Kidney tubule cell (primary cell): ENCODE measurements at places on chromosomes 4 and X.
A peak's percentile ranks its signal among the peaks of the same experiment; 100 is the strongest.

GRCh38 chr4:39319676-39320075, 46.5 kb downstream of the RFC1 start:
- DNase-seq, result peak; percentile 94

- DNase-seq, result no peak
Observed at GRCh38 chr4:146178126-146178525, 2.6 kb downstream of the LSM6 start.

GRCh38 chrX:110491846-110492620, 133.4 kb downstream of the RTL9 start:
- DNase-seq, result no peak

DNA sequence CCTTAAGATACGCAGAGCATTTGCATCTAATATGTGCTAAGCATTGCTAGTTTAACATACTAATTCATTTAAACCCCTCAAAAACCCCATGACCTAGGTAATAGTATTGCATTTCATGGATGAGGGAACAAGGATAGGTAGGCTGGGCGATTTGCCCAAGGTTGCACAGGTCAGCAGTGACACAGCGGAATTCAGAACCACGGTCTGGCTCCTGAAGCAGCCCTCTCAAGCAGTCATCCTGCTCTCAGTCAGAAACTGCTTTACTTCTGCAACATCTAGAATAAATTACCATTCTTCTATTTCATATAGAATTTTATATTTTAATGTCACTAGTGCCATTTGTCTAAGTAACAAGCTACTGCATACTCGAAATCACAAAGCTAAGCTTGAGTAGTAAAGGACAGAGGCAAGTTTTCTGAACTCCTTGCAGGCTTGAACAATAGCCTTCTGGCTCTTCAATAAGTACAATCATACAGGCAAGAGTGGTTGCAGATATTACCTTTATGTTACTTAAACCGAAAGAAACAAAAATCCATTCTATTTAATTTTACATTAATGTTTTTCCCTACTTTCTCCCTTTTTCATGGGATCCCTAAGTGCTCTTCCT, 555 bp upstream of the SPP1 start:
- peak; percentile 91 for DNase-seq

GRCh38 chrX:133068461-133068860, 28.4 kb downstream of the USP26 start:
- DNase-seq, result no peak

DNA sequence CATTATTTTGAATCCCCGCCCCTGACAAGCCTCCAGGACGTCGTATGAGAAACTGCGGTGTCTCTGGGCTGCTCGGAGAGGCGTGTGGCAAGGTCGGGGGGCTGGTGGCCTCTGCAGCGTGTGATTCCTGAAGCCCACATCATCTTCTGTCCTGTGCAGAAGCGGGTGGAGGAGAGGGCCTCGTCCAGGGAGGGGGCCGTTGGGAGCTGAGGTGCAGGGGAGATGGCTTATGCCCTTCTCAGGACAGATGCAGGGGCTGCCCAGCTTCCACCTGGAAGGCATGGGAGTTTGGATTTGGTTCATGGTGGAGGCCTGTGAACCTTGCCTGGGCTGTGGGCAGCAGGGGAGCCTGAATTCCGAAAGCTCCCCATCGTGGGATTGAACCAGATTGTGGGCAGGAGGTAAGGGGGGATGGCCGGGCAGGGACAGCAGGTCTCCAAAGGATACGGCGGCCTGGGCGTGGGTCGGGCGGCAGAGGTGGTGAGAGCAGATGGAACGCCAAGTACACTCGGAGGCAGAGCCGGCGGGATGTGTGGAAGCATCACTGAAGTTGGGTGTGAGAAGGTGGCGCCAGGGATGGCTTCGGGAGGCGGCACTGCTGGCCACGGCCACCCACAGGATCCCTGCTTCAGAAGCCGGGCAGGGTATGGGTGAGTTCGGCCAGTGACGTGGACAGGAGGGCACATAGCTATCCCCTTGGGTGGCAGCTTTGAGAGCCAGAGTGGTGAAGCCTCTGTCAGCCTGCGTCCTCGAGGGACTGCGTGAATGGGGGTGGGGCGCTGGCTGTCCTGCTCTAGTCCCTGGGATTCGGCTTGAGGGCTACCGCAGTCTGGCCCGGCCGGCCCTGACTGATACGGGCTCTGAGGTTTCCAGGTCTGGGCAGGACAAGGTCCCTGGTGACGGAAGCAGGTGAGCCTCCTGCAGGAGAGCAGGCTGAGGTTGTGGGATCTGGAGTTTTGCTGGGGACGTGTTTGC, 76.3 kb upstream of the ADRA2C start:
- no peak for DNase-seq

DNA sequence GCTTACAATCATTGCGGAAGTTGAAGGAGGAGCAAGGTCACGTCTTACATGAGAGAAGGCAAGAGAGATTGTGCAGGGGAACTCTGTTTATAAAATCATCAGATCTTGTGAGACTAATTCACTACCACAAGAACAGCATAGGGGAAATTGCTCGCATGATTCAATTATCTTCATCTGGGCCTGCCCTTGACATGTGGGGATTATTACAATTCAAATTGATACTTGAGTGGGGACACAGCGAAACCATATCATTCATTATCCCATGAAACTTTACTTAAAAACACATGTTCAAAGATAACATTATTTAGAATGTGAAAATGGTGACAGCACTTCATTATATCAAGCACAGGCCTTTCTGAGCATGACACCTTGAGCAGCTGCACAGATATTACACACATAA, 1087.8 kb downstream of the C4orf33 start:
- no peak for DNase-seq

DNA sequence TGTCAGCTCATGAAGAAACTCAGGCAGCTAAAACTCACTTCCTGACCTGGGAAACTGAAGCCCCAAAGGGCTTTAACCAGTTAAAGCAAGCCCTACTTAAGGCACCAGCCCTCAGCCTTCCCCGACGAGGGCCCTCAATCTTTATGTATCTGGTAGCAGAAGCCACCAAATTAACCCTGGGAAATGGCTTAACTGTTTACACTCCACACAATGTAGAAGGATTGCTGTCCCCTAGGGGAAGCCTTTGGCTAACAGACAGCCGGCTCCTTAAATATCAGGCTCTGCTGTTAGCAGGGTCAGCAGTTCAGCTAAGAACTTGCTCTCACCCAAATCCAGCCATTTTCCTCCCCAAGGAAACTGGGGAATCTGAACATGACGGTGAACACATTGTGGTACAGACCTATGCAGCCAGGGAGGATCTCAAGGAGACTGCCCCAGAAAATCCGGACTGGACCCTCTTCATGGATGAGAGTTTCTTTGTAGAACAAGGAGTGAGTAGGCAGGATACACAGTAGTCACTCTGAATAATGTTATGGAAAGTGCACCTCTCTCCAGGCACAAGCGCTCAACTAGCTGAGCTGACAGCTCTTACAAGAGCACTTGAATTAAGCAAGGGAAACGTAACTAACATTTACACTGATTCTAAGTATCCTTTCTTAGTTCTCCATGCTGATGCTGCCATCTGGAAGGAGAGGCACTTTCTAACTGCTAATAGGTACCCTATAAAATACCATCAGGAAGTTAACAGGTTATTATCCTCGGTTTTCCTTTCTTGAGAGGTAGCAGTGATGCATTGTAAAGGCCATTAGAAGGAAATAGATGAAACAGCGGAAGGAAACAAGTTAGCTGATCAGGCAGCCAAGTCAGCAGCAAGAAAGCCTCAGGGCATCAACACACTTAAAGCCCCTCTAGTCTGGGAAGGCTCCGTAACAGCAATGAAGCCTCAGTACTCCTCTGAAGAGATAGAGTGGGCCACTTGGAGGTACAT, 9.6 kb upstream of the NAF1 start:
- no peak for DNase-seq

GRCh38 chrX:7941390-7942042, 14.3 kb upstream of the PNPLA4 start:
- peak; percentile 36 for DNase-seq

DNA sequence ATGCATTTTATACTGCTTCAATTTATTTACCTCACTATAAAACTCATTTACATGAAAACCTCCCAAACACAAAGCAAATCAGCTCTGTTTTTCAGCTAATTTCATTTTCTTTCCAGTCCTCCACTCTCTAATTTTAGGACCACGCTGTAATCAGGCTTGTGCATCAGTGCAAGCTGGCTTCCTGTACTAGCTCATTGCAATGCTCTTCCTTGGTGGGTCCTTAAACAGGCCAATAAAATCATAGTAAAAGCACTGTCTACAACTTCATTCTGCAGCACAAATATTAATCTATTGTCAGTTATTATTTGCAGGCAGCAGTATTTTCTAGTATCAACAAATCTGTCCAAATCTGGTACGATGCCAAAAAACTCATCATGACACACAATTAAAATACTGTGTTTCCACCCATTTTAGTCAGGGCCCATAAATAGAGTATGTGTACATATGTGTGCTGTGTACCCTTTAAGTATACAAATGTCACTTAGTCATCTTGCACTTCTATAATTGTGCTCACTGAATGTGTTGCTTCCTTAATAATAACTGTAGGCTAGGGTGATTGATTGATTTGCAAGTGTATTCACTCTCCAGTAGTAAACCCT, 178.2 kb upstream of the HCCS start:
- DNase-seq, result no peak

- no peak for DNase-seq
Observed at GRCh38 chr4:78644063-78644691, 92.6 kb downstream of the ANXA3 start.

DNA sequence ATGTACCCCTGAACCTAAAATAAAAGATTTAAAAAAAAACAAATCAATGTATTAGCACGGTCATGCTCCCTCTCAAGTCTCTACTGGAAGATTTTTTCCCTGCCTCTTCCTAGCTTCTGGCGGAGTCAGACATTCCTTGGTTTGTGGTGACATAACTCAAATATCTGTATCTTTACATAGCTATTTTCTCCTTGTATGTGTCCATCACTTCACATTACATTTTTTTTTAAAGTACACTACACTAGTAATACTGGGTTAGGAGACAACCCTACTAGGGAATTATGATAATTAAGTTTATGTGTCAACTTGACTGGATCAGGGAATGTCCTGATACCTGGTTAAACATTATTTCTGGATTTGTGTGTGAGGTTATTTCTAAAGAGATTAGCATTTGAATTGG, 1197.9 kb downstream of the TECRL start:
- DNase-seq, result no peak

DNA sequence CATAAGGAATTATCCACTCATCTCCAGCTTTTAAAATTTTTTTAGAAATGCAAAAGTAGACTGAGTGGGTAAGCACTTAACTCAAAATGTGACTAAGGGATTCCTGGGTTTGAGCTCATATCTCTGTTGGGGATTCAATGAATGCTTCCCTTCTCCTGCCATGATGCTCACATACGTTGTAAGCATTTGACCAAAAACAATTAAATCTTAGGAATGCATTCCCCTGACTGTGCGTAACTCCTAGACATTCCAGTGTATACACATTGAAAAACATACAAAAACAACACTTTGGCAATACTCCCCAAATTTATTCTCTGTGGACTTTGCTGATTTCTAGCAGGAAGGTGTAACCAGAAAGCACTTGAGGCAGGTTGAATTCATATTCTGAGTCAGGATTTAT, 29.8 kb downstream of the SPANXA2 start:
- DNase-seq, result no peak

GRCh38 chrX:128106630-128107029, 54.4 kb upstream of the ACTRT1 start:
- DNase-seq, result peak; percentile 29

DNA sequence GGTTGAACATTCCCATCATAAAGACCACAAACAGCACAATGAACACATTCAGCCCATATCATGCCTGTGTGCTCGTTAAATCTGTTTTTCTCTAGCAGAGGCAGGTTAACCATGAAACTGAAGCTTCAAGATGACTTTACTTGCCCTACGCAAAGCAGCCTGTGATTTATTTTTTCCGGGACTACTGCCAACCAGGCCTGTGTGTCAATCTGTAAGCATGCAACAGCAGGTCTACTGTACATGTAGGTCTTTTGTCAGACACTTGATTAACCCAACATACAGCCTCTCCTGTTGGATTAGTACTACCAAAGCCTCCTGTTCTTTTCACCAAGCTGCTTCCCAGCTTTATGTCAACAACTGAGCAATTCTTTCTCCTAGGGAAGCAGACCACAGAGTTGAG, 85.5 kb upstream of the ACSL1 start:
- DNase-seq, result peak; percentile 68

- no peak for DNase-seq
Observed at GRCh38 chr4:123598331-123598730, 201.7 kb downstream of the SPRY1 start.

GRCh38 chr4:99413140-99413539, 22.0 kb downstream of the ADH7 start:
- DNase-seq, result no peak

DNA sequence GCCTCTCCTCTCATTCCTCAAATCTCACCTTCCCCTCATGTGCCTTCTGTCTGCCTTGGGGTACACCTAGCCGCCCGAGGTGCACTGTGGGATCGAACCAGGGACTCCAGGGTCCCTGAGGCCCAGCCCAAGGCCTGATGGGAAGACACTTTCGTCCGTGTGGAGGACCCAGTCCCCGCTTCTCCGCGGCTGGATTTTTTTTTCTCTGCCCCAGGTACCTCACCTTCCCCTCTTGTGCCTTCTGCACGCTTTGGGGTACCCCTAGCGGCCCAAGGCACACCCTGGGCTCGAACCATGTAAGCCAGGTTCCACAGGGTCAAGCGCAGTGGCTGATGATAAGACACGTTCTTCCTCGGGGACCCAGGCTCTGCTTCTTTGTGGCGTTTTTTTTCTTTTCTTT, 530.7 kb downstream of the CWH43 start:
- peak; percentile 0 for DNase-seq

- DNase-seq, result no peak
Observed at GRCh38 chrX:153627675-153628111, 19.3 kb upstream of the DUSP9 start.

DNA sequence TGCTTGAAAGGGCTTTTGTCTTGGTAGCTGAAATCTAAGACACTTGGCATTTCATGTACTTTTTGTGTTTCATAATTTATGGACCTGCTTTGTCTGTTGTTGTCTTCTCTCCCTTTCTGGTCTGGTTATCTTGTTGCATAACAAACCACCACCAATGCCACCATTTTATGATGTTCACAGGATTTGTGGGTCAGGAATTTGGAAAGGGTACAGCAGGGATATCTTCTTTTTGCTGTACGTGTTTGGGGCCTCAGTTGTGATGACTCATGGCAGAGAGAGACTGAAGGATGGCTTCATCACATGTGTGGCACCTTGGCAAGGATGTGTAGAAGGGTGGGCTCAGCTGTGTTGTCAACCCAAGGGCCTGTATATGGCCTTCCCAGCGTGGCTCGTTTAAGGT, 35.2 kb downstream of the KDM6A start:
- DNase-seq, result peak; percentile 31

DNA sequence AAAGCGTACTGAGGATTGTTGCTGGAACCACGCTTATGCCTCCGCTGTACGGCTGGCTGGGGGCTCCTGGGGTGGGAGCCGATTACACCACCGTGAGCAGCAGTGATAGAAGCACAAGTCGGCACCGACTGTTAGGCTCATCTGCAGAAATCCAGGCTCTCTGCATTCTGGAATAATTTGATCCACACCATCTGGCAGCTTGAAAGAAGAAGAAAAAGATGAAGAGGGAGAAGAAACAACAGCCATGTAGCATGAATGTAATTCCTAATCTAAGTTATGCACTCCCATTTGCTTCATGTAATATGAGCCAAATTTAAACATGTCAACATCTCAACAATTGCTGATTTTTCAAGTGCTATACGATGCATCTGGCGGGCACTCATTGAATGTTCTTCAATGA, 84.6 kb upstream of the DHX15 start:
- DNase-seq, result no peak
